ENCODE measurements at places on chromosomes 13 and 19.

- DNase-seq: no peak
Measured at GRCh38 chr19:55101261-55101660, 16.2 kb downstream of the PPP1R12C start.

DNA sequence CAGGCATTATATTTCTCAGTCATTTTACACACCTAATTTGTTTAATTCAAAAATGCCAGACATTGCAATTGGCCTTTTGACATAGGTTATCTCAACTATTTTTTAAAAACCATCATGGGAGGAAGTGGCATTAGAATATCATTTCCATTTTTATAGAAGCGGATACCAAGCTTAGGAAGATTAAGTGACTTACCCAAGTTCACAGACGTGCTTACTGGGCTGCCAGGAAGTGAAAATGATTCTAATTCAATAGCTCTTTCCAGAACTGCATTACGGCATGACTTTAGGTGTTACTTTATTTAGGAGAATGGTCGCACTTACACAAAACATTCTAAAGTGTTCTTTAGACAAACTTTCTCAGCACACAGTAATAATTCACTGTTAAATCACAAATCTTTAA, 231.9 kb downstream of the KLF12 start:
- no peak for DNase-seq

GRCh38 chr13:106551350-106551749, 15.9 kb upstream of the EFNB2 start:
- DNase-seq: no peak

DNA sequence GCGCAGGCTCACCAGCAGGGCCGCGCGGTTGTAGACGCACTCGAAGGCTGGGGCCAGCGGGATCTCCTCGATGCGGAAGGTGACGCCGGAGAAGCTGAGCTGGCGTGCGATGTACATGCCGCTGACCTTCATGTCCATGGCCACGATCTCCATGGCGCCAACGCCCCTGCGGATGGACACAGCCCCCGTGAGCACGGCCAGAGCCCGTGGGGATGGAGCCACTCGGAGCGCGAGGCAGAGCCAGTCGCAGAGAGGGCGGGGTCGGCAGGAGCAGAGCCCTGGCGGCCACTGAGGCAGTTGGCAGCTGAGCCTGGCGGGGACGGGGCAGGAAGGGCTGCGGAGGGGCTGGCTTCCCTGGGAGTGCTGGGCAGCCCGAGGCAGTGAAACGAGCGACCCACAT, 15.2 kb downstream of the GPX4 start:
- DNase-seq: no peak

DNA sequence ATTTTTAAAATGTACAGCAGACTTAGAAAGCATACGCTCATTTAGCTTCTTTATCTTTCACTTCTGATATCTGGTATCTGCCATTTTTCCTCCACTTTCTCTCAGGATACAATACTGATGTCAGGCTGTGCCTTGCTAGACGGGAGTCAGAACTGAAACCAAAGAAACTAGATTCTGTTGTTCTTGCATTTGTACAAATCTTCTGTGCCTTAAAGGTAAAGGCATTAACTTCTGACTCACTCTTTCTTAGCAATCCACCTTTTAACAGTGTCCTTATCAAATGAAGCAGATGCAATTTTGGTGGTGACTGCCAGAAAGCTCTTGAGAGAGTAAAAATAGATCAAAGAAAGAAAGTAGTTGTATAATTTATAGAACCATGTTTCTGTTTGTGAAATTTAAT, 370.4 kb downstream of the PCDH20 start:
- no peak for DNase-seq

DNA sequence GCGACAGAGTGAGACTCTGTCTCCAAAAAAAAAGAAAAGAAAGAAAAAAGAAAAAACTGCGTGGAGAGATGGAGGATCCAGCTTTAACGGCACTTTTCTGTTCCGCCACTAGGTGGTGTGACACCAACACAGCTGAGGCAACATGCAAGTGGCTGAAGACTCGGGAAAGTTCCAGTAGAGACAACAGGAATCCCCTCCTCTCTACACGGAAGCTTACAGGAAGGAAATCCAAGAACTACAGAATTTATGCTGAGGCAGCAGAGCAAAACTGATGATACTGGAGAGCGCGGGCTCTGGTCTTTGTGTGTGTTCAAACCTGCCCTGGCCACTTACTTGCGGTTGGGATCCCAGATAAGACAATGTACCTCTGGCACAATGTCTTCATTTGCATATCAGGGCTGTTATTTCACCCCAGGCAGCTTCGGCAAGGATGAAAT, 9.9 kb downstream of the RANBP3 start:
- peak; percentile 57 for DNase-seq

- no peak for DNase-seq
Measured at GRCh38 chr19:55493645-55494171, 5.5 kb downstream of the SSC5D start.

DNA sequence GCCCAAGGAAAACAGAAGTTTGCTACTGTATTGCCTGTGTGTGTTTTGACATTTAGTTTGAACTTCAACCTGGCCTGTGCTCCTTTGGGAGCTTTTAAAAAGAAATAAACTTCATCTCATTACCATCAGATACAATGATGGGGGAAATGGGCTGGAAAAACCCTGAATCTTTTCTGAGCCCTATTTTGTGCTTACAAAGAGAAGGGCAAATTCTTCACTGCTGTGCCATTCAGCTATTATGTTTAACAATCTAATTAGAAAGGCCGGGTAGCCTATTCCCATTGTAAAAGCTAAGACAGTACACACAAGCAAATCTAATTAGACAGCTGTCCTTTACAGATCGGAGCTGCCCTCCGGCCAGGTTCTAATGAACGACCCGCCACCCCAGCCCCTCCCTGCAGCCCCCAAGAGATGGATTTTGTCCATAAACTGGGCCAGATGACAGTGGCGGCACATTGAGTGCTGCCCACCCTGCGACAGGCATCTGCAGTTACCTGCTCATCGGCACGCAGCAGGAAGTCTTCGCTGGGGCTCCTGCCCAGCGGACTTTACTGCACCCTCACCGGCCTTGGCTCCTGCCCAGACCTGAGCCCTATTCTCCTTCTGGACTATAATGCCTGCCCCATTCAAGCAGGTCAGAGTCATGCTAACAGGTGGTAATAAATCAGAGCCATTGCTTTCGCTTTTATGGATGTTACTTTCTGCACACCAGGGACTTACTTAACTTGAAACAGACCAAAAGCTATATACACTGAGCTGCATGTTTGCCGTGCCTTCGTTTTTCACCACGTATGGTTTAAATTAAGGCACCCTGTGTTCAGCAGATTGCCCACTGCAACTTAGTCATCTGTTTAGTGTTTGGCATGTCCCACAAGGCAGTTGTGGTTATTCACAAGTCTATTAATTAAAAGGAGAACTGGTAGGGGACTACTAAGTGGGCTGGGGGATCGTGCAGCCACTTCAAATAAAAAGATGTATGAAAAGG, 549.6 kb downstream of the FGF9 start:
- DNase-seq: no peak

- DNase-seq: no peak
Measured at GRCh38 chr13:42055500-42056085, 7.1 kb downstream of the DGKH start.

All from effector CD4-positive, alpha-beta T cell (primary cell).